ELR (cell line): ENCODE measurements at places on chromosomes 12 and 14.

- no peak for DNase-seq
These were observed 29.6 kb downstream of the P2RX4 start for GRCh38 chr12:121239351-121240061.

DNA sequence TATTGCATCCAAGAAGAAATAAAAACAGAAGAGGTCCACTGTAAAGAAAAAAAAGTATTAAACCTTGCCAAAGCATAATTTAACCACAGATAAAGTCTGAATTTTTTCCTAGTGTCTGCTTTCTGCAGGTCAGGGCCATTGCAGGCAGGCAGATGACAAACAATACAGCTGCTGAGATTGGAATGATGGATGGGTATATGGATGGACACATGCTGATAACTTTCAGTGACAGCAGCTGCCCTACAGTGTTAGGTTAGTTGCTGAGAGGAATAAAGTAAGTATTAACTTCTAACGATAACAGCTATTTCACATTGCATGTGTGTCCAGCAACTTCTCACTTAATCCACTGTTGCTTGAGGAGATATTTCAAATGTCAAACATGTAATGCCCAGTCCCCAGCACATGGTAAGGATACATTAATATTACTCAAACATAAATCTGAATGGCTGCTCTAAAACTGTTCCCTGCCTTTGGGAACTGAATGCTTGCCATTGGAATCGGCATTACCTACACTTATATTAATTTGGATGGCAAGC, 515.3 kb downstream of the RMST start:
- no peak for DNase-seq

- no peak for DNase-seq
These were observed 31.7 kb downstream of the KLRK1 start for GRCh38 chr12:10358131-10358530.

DNA sequence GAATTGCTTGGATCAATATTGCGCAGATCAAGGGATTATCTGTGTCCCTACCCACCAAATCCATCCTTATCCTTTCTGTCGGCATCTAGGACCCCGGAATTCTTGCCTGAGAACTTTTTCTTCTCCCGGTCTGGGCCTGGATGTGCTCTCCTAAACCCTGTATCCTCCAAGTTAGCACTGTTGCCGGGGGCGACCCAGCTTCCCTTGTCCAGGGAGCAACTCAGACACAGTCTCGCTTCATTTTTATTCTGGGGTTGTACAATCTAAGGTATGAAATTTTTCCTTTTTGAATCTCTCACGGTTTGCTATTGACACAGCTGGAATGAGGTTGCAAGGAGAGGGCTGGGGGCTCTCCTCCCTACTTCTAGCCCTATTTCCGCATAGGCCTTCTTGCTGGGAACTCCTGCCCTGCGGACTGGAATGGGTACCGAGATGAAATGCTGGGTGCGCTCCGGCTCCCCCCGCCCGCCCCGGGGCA, 403 bp upstream of the PNP start:
- DNase-seq = peak; percentile 3

- no peak for DNase-seq
These were observed 440 bp upstream of the ISM2 start for GRCh38 chr14:77498984-77499527.

- peak; percentile 41 for DNase-seq
These were observed 297.1 kb downstream of the PDZRN4 start for GRCh38 chr12:41485203-41485602.

DNA sequence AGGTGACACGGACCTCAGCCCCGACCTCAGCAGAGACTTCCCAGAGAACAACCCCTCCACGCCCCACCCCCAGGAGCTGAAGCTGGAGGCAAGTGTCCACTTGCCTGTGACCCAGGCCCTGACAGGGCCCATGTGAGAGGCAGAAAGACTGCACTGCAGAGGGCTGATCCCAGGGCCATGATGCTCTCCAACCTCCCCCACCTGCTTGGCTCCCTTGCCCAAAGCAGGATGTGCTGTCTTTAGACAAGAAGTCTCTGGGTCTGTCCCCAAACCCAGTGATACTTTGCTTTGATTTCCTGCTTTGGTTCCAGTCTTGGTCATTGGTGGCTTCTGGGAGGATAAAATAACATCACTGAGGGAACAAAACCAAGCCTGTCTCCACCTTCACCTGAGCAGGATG, 59.4 kb downstream of the BCL11B start:
- DNase-seq = no peak

DNA sequence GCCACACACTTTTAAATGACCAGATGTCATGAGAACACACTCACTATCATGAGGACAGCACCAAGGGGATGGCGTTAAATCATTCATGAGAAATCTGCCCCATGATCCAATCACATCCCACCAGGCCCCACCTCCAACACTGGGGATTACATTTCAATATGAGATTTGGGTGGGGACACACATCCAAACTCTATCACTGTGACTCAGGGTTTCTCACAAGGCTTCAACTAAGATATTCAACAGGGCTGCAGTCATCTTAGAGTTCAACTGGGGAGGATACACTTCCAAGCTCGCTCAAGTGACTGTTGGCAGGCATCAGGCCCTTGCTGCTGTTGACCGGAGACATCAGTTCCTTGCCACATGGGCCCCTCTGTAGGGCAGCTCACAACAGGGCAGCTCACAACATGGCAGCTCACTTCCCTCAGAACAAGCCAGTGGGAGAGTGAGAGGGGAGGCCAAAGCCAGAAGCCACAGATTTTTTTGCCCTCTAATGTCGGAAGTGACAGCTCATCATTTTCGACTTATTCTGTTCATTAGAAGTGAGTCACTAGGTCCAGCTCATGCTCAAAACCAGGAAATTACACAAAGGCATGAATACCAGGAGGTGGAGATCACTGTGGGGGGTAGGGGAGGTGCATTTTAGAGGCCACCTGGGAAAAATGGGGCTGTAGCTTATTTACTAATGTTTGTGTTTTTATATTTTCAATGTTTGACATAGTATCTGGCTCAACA, 50.8 kb upstream of the PTHLH start:
- peak; percentile 97 for DNase-seq

DNA sequence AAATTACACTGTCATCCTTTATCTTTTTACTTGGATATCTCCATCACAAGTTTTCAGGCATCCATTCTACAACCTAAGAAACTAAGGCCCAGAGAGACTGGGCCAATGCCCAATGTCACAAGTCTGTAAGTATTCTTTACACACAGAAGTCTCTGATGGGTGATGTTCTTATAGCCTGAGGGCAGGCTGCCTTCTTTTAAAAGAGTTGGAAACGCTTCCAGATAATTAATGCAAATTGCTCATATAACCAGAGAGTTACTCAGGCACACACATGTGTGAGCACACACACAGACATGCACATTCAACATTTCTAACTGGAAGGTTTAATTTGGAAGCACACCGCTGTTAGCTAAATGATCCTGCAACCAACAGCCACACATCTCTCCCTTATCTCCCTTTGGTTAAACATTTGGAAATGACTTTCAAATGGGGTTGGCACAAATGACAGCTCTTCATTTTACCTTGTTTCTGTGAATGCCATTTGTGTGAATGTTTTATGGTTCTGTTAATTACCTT, 160.8 kb upstream of the TMPO start:
- no peak for DNase-seq

- DNase-seq = no peak
These were observed 12.0 kb downstream of the KRT5 start for GRCh38 chr12:52508211-52508610.
